HFF-Myc (cell line): ENCODE measurements at places on chromosomes 2 and 18.

- DNase-seq, result no peak
Measured at GRCh38 chr2:68632021-68632420, 11.4 kb upstream of the PROKR1 start.

DNA sequence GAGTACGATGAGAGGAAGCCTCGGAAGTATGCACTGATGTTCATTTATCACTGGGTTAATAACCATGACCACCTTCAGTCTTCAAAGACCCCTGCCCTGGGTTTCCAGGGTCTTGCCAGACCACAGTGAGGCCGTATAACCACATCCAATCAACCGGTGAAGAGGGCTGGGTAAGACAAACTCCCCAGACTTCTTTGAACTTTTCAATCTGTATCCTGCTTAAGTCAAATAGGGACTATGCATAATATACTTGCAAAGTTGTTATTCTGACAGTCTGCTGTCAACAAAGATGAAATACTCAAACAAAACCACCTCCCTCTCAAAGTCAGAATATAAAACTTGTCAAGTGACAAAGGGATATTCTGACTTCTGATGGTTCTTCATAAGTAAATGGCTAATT lies 54.0 kb downstream of the KLF7 start:
- DNase-seq, result no peak

DNA sequence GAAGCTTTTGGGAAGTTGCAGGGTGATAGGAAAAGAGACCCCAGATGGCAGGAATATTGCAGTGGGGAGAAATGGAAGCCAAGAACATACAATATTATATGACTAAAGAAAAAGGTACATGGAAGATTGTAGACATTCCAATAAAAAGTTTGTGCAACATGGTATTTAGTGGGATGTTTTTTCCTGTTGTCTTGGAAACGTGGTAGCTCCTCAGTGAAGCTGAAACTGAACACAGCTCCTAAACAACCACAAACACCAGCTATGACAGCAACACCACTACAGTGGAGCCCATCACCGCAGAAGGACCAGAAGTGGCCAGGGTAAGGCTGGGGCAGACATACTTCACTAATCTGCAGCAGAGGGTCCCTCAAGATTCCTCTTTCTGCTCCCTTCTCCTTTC lies 246.8 kb downstream of the CDH20 start:
- no peak for DNase-seq

GRCh38 chr18:7877609-7878008 lies 310.5 kb downstream of the PTPRM start:
- no peak for DNase-seq

- DNase-seq, result no peak
Measured at GRCh38 chr18:23356915-23357601, 96.0 kb upstream of the RIOK3 start.

- DNase-seq, result no peak
Measured at GRCh38 chr2:123245156-123245555, 779.9 kb upstream of the CNTNAP5 start.

- no peak for DNase-seq
Measured at GRCh38 chr18:36350839-36351469, 53.4 kb downstream of the FHOD3 start.

DNA sequence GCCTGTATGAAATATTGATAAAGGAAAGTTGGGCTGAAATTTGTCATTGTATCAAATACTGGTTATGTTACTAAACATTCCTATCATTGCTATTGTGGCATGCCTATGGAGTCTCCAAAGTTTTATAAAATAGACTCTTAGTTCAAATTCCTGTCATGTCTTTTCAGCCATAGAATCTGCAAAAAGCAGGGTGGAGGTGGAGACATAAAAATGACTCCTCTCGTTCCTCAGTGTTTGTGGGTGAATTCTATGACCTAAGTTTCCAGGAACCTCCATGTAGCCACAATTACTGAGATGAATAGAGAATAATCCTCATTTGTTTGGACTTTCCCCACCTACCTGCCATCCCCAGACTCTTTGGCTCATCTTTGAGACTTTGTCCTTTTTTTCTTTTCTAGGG lies 326.3 kb upstream of the ETAA1 start:
- no peak for DNase-seq

DNA sequence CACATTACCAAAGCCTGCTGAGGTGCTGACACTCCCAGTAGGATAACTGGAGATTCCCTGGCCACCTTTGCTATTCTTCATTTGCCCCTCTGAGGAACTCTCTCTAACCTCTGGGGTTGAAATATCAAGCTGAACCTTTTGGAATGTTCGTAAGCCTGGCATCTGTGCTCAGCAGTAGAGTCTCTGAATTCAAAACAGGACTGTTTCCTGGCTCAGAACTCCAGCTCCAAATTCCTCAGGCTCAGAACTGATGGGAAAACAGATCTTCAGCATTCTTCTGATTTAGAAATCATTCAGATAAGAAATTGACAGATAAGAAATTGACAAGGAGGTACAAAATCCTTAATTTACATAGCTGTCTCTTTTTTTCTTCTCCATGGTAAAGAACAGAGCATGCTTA lies 22.2 kb upstream of the POU3F3 start:
- DNase-seq, result no peak

DNA sequence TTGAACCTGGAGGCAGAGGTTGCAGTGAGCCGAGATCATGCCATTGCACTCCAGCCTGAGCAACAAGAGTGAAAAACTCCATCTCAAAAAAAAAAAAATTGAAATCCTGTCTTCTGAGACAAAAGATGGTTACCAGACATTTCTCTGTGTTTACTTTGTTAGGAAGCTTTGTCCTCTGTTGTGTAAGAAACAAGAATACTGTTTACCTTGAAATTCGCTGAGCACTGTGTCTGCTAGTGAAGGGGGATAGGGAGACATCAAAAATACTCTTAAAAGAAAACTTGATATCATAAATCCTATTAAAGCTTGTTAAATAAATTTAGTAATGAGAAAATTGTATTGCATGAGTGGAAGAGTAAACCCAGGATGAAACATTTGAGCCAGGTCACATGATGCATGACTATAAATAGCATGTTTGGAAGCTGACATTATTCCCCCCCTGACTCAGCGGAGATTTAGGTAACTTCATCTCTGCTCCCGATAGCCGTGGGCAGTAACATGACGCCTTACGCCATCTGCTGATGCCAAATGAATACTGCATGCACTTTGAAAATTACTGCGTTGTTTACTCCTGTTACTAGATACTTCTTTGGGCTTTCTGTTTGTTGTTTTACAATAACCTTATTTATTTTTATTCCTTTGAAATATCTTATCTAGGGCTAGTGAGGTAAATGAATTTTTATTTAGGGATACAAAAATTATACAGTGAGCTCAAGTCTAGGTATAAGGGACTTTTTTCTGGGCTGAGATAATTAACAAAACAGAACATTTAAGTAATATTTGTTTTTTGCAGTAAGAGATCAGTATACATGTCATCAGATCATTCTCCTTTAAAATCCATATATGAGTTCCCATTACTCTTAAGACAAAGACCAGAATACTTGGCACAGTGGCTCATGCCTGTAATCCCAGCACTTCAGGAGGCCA lies 134.9 kb downstream of the MAP3K20 start:
- DNase-seq, result peak; percentile 88

- DNase-seq, result no peak
Measured at GRCh38 chr18:23847321-23847986, 158.2 kb downstream of the LAMA3 start.

- no peak for DNase-seq
Measured at GRCh38 chr2:65429786-65430602, 2.4 kb downstream of the SPRED2 start.

GRCh38 chr2:97868986-97869721 lies 126.6 kb downstream of the TMEM131 start:
- DNase-seq, result peak; percentile 82

- no peak for DNase-seq
Measured at GRCh38 chr2:140353541-140353940, 1573.4 kb upstream of the NXPH2 start.

DNA sequence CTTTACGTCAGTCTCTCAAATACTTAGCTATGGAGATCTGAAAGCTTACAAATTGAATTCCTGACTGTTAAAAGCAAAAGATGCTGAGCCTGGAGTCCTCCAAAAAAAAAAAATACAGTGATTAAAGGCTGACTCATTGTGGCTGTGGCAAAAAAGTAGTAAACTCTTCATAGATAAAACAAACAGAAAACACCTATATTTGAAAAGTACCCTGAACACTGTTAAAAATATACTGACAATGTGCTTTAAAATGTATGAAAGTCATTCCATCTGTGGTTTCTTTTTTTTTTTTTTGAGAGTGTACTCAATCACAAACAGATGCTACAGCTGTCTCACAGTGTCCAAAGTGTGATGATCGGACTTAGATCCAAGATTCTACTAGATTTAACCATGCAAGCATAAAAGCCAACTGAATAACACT lies 267.6 kb upstream of the CYP26B1 start:
- peak; percentile 47 for DNase-seq

DNA sequence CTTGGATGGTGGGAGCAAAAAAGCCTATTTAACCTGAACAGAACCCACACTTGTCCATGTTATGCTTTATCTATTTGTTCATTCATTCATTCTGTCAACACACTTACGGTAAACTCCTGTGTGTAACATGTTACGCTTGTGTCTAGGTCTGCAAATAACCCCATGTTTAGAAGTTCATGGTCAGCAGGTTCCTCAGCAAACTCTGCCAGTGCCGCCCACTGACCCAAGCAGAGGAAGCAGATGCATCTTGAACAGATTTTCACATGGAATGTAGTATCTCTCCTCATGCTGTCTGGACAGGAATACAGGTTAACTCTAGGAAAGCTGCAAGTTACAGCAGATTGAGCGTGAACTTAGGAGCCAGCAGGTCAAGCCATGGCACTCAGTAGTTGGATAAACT lies 213.7 kb upstream of the COPS8 start:
- no peak for DNase-seq

GRCh38 chr2:135728064-135728743 lies 13.5 kb upstream of the UBXN4 start:
- no peak for DNase-seq

- DNase-seq, result no peak
Measured at GRCh38 chr18:41744421-41745030, 210.5 kb upstream of the PIK3C3 start.
